ENCODE measurements at places on chromosomes 1 and 21.

DNA sequence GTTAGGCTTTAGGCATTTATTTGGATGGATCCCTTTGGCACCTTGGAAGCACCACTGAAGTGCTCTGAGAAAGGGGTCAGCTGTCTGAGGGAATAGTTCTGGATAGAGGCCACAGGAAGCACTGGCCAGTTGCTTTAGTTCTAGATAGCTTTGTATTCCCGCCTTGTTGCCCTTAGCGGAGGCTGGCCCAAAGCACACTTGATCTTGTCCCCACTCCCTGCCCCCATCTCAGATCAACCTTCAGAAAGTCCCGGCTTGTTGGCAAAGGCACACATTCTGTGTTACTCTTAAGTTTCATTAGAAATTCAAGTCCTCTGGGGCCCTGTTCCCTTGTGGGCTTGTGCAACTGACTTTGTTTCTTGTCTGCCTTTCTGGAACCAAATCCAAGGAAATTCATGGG is 15.2 kb upstream of the NBL1 start:
- DNase-seq: no peak

- peak; percentile 47 for DNase-seq
Measured at GRCh38 chr1:41573785-41574713, 89.6 kb upstream of the EDN2 start.

DNA sequence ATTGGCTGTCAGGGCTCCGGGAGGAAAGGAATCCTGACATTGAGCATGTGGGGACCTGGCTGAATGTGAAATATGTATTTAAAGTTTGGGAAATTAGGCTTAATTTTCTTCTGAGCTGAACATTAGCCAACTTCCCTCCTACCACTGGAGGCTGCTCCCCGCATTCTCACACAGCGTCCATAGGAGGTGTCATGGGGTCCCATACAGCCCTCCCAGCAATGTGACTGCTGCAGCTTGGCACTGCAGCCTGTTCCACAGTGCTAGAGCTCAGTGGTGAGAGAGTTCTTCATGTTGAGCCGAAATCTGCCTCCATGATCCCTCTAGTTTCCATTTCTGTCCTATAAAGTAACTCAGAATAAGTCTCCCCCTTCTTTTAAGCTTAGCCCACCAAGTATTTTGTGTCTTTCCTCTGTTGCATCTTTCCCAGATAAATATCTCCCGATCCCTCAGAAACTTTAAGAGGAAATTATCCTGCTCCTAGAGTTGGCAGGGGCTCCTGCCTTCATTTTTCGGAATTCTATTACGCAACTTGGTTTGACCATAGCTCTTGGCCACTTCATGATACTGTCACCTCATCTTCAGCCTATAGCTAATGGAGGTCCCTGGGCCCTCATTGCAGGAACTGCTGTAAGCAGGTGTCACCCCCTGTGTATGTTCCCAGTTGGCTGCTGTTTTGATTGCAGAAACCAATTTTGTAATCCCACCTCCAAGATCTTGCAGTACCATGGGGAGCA is 2.0 kb downstream of the FCRL6 start:
- DNase-seq: no peak

DNA sequence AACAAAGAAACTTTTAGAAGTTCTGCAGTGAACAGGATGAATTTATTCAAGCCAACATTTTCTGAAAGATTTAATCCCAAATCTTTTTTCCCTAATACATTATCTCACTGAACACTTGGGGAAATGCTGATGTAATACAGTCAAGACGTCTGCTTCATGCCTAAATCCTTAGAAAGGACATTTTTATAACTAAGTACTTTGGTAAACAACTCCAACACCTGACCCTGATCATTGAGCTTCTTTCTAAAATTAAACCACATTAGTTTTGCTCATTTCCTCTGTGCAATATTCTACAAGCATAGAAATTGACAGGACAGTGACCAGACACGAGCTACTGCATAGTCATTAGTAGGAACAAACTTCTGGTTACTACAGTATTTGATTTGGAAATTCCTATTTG is 183.5 kb downstream of the TPR start:
- DNase-seq: no peak

DNA sequence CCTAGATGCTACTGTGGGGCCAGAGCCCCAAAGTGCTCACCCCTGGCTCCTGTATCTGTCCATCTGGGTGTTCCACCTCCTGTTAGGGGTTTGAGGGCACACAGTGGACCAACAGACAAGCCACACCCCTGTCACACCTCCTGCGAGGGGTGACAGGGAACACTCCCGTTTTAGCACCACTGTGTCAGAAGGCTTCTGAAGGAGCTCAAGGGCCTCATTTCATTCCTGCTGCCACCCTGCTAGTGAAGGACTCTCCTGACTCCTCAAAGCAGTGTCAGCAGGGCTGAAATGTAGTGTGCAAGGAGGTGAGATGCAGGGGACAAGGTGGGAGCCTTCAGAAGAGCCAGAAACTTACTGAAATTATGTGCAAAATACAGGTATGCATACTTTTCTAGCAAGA is 174.6 kb downstream of the GPATCH2 start:
- no peak for DNase-seq

DNA sequence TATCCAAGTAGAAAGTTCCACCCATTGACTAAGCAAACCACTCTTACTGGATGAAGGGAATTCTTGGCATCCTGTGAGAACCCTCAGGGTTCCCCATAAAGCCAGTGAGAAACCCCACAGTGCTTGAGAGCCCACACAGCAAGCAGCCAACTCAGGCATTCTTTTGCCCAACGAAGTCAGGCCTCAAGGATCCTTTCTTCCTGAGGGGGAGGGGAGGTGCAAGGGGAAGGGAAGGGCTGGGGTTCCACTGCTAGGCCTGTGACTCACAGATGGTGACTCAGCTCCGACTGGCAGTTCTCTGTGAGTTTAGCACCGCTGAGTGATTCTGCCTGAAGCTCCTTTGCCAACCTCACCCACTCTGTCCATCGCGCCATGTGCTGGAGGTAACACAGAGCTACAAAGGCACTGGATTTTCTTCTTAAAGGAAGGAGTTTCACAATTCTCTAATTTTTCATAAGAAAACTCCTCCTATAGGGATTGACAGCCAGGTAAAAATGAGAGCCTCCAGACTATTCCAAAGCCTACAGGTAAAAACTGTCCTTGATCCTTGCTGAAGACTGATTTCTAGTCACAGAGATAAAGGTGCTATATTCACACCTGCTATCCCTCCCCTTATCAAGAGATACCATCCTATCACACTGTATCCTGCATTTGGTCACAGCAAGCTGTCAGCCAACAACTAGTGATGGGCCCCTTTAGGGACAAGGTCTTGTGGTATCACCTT is 4.8 kb downstream of the ENO1 start:
- peak; percentile 30 for DNase-seq

All from activated naive CD4-positive, alpha-beta T cell (primary cell).